ENCODE measurements at places on chromosomes 16 and 17. TPM values are rescaled to one million over a fixed set of nuclear protein-coding genes. Genes with fewer than 3 reads are reported as not detected.
A peak's percentile ranks its signal among the peaks of the same experiment; 100 is the strongest.

DNA sequence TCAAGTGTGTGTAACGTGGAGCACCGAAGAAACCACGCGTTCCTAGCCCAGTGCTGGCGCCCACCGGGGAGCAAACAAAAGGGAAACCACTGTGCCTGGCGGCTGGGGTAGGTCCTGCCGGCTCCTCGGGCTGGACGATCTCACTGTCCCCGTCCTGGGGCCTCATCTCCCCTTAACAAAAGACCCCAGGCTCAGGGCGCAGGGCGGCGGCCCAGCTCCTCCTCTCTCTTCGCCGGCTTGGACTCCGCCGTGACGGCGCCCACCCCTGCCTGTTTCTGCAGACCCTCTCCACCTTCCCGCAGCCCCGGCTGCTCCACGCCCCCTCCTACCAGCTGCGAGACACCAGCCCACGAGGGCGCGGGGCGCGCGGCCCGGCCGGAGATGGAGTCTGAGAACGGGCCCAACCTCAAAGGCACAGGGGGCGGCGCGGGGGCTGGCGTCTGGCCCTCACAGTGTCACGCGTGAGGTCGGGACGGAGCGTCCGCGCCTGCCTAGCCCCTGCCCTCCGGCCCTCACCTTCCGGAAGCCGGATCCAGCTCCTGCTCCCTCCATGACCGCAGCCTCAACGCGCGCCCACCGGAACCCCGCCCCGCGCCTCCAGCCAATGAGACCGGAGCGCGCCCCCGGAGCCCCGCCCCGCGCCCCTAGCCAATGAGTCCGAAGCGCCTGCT, at the start of gene CENPX:
CENPX (minus strand) TSS at position 569 of the 671 bp plus-strand sequence; CDS start at position 552, 17 bp downstream.
- DNase-seq: no peak

GRCh38 chr17:56244268-56244890, 91.1 kb downstream of the ANKFN1 start:
- DNase-seq: no peak

DNA sequence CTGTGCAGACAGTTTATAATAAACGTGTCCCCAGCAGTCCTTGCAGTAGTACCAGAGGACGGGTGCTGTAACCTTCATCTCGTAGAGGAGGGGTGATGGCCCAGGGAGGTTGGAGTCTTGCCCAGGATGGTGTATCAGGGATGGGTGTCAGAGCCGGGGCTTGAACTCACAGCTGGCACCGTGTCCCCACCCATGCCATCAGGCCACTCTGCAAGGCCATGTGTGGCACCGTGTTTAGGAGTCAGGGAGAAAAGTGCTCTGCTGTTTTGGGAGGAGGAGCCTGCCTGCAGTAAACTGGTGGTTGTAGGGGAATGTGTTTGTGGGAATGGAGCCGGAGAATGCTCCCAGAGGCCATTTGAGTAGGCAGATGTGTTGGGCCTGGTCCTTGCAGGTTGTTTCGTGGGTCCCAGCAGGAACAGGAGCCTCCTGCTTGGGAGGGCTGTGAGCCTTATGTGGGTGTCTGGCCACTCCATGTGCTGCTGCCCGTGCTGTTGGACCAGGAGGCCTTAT, 1.7 kb downstream of the ADORA2B start:
- peak; percentile 61 for DNase-seq

GRCh38 chr17:40338058-40338457, 26.5 kb downstream of the GJD3 start:
- DNase-seq: no peak

DNA sequence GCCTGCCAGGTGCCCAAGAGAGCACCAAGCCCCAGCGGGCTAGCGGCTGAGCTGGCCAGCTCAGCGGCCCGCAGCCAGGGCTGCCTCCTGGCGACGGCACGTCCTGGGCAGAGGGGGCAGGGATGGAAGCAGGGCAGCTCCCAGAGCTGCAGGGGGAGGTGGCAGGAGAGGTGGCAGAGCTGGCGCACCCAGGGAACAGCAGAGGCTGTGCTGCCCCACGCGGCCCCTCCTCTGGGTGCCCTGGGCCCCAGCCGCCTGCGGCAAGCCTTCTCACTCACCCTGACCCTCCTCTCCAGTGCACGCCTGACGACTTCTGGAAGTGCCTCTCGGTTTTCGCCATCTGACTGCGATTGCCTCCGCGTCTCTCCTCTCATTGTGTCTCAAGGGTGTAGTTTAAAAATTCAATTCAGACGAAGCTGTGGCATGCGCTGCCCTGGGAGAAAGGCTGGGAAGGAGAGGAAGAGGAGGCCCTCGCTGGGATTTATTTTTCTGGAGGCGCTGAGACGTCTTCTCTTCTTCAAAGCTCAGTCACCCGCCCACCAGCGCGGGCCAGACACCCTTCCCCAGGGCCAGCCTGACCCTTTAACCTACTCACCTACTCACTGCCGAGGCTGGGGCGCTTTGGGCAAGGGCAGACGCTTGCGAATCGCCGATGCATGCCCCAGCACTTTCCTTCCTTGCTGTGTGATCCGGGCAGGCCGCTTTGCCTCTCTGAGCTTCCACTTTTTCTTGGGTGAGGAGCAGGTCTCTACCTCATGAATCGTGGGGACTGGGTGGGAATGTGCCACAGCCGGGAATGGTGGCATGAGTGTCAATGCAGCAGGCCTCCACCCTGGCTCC, 24.9 kb downstream of the GSE1 start:
- no peak for DNase-seq

DNA sequence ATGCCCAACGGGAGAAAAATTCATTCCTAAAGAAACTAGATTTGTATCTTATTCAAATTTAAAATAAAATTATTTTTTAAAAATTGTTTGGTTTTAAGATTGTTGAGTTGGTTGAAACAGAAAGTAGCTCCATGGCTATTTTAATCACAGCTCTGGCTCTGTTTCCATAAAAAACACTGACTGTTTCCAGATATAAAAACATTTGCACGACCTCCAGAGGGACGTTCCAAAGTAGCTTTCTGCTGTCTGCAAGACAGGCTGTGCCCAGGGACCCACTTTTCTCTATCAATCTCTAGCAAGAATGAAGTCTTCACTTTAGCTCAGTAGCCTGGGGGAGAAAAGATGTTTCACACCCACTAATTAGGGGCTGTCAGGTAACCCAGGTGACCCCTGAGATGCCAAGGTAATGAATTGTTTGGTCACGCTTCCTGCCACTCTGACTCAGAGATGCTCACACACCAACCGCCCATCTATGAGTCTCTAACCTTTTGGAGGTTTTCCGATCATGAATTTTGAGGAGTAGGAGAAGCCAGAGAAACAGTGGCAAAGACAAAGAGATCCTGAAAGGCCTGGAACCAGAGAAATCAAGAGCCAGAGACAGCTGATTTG, 220.1 kb upstream of the SOX9 start:
- DNase-seq: no peak

DNA sequence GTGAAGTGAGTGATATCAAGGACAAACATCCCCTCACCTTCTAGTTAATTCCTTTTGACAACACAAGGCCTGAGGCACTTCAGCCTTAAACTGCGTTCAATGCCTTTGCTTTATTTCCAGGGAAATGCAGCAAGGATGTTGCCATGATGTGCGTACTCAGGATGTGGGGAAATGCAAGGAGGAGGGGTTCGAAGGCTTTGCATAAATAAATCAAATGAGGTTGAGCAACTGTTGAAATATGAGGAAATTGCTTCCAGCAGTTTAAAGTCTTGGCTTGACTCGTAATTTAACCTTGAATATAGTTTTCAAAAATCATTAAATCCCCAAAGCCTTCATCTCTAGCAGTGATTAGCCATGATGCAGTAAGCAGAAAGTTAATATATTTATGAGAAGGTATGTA, 81.8 kb upstream of the CCL2 start:
- DNase-seq: peak; percentile 81

DNA sequence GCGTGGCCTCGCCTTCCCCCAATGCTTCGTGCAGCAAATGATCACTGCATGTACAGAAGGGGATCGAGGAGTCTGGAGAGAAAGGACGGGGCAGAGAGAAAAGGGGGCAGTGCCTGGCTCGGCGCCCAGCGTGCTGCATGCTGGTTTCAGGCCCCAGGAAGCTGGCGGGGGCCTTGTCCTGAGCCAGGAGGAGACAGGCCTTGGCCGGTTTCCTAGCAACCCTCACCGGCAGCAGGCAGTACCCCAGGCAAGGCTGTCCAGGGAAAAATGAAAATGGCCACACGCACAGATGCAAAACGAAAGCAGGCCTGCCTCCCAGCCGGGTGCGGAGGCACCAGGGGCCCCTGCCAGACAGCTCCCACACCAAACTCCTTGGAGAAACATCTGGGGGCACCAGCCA, 126.3 kb downstream of the ZFHX3 start:
- DNase-seq: peak; percentile 57

GRCh38 chr17:11039342-11039741, 201.5 kb upstream of the PIRT start:
- DNase-seq: no peak

DNA sequence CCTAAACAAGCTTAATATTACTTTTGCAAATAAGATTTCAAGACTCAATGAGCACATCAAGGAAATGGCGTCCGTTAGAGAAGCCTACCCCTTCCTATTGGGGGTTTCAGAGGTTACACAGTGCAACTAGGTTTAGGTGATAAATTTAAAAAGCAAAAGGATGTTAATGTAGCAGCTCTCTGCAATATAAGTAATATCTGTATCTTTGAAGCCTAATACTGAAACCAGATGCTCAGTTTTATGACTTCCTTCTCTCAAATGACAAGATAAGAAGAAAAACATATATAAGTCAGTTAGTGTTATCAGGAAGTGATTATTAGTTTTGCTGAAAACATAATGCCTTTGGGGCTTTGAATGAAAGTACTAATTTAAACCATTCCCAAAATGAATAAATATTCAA, 54.3 kb upstream of the MED13 start:
- peak; percentile 11 for DNase-seq

DNA sequence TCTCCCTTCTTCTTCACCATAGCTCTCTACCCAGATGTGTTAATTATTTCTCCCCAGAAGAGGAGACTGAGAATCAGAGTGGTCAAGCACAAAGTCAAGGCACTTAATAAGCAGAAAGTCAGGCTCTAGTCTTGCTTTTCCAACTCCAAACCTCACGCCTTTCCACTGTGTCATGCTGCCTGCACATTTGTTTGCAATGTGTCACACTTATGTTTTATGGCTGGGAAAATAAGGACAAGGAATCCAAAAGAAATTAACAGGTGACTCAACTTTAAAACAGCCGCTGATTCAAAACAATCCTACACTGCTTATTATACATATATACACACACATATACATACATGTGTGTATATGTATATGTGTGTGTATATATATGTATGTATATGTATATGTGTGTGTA, 255.7 kb upstream of the DYNLRB2 start:
- DNase-seq: peak; percentile 59

DNA sequence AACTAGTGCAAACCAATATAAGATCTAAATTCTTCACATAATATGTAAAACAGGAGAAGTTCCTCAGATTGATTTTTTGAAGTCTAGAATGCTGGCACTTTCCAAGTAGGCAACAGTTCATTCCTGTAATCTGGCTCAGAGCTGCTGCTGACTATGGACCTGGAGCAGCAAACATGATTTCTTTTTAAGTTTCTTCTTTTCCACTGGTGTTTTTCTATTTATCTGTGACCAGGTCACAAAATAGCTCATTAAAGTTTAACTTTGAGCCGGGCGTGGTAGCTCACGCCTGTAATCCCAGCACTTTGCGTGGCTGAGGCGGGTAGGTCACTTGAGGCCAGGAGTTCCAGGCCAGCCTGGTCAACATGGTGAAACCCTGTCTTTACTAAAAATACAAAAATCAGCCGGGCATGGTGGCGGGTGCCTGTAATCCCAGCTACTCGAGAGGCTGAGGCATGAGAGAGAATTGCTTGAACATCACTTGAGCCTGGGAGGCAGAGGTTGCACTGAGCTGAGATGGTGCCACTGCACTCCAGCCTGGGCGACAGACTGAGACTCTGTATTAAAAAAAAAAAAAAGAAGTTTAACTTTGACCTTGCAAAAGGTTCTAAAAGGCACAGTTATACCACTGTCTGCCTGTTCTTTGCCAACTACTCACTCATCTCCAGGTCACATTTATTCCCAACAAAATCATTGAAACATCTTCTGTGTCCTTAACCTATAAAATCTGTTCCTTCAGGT, 29.4 kb upstream of the SLC13A2 start:
- DNase-seq: no peak

GRCh38 chr16:15880434-15881308, 7.7 kb downstream of the CEP20 start:
- no peak for DNase-seq

- DNase-seq: peak; percentile 54
These were observed 246.9 kb downstream of the PRKCA start for GRCh38 chr17:66549311-66549704.

Gene ZNF750
- total RNA-seq: not detected

Gene MGAT5B
- 0.32 TPM for total RNA-seq

Gene TEX14
- under 0.01 TPM for total RNA-seq

Gene ORMDL3
- total RNA-seq: 51.5 TPM

Gene EXOC3L1
- not detected for total RNA-seq

All from fibroblast of villous mesenchyme (primary cell).